ENCODE measurements at places on chromosomes 3 and 15.

DNA sequence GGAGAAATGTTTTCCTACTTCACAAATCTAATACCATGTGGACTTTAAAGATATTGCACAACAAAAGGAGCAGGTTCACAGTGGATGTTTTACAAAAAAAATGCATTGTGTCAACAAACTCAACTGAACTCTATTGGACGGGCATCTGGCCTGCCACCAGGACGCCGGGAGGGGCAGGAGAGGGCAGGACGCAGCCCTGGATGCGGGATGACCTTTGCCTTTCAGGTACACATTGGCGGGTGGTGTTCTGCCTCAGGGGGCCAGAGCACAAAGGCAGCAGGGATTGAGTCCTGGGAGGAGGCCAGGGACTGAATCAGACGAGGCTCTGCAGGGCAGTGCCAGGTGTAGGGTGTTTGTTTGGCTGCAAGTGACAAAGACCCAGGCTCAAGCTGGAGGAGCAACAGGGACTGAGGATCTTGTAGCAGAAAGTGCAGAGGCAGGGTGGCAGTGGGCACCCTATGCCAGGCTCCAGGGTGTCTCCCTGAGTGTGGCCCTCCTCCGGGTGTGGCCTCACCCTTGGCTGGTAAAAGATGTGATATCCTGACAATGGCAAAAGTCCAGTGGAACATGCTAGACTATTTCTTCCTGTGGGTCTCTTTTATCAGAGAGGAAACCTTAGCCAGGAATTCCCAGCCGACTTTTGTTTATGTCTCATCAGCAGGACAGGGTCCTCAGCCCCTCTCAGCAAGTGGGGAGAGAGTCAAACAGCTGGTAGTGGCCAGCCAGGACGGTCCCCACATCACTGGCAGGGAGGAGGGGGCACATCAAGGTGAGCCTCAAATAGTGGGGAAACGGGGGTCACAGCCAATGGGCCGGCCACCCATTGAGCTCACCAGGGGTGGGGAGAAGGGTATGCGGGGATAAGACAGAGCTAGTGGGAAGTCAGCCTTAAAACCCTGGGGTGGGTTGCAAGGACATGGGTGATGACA lies 29.7 kb upstream of the KLF13 start:
- peaks cover 26% of the 10 kb centered on the region for H3K27me3 ChIP-seq
- H3K4me3 ChIP-seq = no peak overlapping the region
- no peak for DNase-seq
- no peak overlapping the region for H3K27ac ChIP-seq

DNA sequence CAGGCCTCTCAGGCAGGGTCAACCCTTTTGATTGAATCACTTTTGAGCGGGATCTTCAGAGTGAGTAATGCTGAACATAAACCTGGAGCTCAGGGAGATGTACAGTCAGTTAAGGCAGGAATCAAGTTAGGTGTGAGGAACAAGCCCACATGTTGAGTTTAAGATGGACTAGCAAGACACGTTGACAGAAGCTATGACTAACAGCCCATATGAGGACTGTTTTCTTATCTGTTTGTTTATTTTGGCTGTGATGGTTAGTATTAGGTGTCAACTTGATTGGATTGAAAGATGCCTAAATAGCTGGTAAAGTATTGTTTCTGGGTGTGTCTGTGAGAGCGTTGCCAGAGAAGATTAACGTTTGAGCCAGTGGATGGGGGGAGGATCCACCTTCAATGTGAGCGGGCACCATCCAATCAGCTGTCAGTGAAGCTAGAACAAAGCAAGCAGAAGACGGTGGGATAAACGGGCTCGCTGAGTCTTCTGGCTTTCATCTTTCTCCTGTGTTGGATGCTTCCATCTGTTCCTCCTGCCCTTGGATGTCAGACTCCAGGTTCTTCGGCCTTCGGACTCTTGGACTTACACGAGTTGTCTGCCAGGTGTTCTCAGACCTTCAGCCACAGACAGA lies 232.3 kb upstream of the STAC start:
- no peak overlapping the region for H3K4me3 ChIP-seq
- H3K27me3 ChIP-seq = no peaks in the 10 kb centered on the region
- H3K36me3 ChIP-seq = no peaks in the 10 kb centered on the region
- H3K27ac ChIP-seq = no peak overlapping the region
- DNase-seq = no peak

GRCh38 chr15:49415149-49415548 lies 7.9 kb upstream of the FGF7 start:
- H3K4me1 ChIP-seq = no peaks in the 10 kb centered on the region
- no peaks in the 10 kb centered on the region for H3K36me3 ChIP-seq
- H3K4me3 ChIP-seq = no peak overlapping the region
- no peak for DNase-seq
- no peak overlapping the region for H3K27ac ChIP-seq

- no peaks in the 10 kb centered on the region for H3K4me1 ChIP-seq
- no peaks in the 10 kb centered on the region for H3K27me3 ChIP-seq
- H3K4me3 ChIP-seq = no peak overlapping the region
- no peaks in the 10 kb centered on the region for H3K36me3 ChIP-seq
- no peak overlapping the region for H3K27ac ChIP-seq
Observed at GRCh38 chr3:140532793-140533330, 145.0 kb upstream of the TRIM42 start.

- H3K36me3 ChIP-seq = no peaks in the 10 kb centered on the region
- no peak for DNase-seq
- no peaks in the 10 kb centered on the region for H3K4me1 ChIP-seq
- H3K27me3 ChIP-seq = no peaks in the 10 kb centered on the region
- no peak overlapping the region for H3K4me3 ChIP-seq
Observed at GRCh38 chr3:79246875-79247724, 520.7 kb downstream of the ROBO1 start.

DNA sequence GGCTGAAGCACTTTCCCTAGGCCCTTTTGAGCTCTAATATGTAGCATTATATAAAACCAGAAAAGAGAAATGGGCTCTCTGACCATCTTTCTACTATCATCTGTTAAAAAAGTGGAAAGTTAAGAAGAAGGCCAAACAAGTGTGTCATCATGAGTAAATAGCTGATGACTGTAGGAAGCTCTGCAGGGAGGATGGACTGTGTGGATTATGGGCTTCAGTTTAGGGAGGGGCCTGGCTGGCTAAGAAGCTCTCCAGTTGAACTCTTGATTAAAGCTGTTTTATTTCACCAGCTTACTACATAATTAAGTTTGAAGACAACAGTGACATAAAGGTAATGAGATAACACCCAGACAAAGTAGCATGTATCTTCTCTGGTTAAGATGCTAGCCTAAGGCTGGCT lies 30.6 kb downstream of the INTS14 start:
- peaks cover 28% of the 10 kb centered on the region for H3K4me1 ChIP-seq
- H3K27me3 ChIP-seq = no peaks in the 10 kb centered on the region
- peak overlapping the region; percentile 52 for H3K27ac ChIP-seq

- H3K27ac ChIP-seq = no peak overlapping the region
- no peak for DNase-seq
- no peaks in the 10 kb centered on the region for H3K36me3 ChIP-seq
- H3K4me1 ChIP-seq = no peaks in the 10 kb centered on the region
- no peaks in the 10 kb centered on the region for H3K27me3 ChIP-seq
Observed at GRCh38 chr15:23472033-23472432, 25.0 kb upstream of the GOLGA6L2 start.

GRCh38 chr3:120457827-120458226 lies 7.0 kb upstream of the FSTL1 start:
- H3K27ac ChIP-seq = no peak overlapping the region
- peaks cover 13% of the 10 kb centered on the region for H3K4me1 ChIP-seq

- no peak overlapping the region for H3K27ac ChIP-seq
- no peaks in the 10 kb centered on the region for H3K27me3 ChIP-seq
- no peak overlapping the region for H3K4me3 ChIP-seq
- peaks cover 9% of the 10 kb centered on the region for H3K36me3 ChIP-seq
- H3K4me1 ChIP-seq = peaks cover 23% of the 10 kb centered on the region
- no peak for DNase-seq
Observed at GRCh38 chr3:17140670-17141505, 256.1 kb downstream of the PLCL2 start.

GRCh38 chr3:113214917-113215595 lies 3.7 kb downstream of the BOC start:
- H3K27me3 ChIP-seq = peaks cover 77% of the 10 kb centered on the region

- peaks cover 21% of the 10 kb centered on the region for H3K4me1 ChIP-seq
- no peak overlapping the region for H3K27ac ChIP-seq
- peaks cover 30% of the 10 kb centered on the region for H3K27me3 ChIP-seq
- no peak overlapping the region for H3K4me3 ChIP-seq
- H3K36me3 ChIP-seq = no peaks in the 10 kb centered on the region
Observed at GRCh38 chr15:78617076-78617475, 3.7 kb downstream of the CHRNA3 start.

GRCh38 chr3:30986551-30986950 lies 92.1 kb upstream of the GADL1 start:
- peaks cover 12% of the 10 kb centered on the region for H3K27me3 ChIP-seq
- H3K27ac ChIP-seq = no peak overlapping the region
- no peaks in the 10 kb centered on the region for H3K36me3 ChIP-seq
- no peaks in the 10 kb centered on the region for H3K4me1 ChIP-seq
- DNase-seq = no peak
- H3K4me3 ChIP-seq = no peak overlapping the region

- H3K4me3 ChIP-seq = peak overlapping the region; percentile 17
- no peaks in the 10 kb centered on the region for H3K36me3 ChIP-seq
- no peaks in the 10 kb centered on the region for H3K27me3 ChIP-seq
Observed at GRCh38 chr15:92839696-92840095, 60.4 kb upstream of the CHD2 start.

GRCh38 chr3:104933972-104934371 lies 432.7 kb upstream of the ALCAM start:
- no peaks in the 10 kb centered on the region for H3K36me3 ChIP-seq
- no peak for DNase-seq
- H3K27me3 ChIP-seq = no peaks in the 10 kb centered on the region

DNA sequence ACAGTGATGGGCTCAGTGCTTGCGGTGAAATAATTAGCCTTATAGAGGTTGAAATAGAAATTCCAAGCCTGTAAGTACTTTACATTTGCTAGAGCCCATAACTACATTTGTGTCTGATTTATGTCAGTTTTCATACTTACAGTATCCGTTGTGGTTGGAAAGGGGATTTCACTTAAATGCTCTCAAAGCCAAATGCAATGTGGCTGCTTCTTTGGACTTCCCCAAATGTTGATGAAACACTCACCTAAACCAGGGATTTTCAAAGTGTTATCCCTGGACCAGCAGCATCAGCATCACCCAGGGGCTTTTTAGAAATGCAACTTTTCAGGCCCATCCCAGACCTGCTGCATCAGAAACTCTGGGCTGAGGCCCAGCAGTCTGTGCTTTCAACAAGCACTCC lies 378.7 kb downstream of the MCTP2 start:
- H3K36me3 ChIP-seq = peaks cover 6% of the 10 kb centered on the region
- no peak for DNase-seq
- peaks cover 27% of the 10 kb centered on the region for H3K4me1 ChIP-seq
- H3K27ac ChIP-seq = no peak overlapping the region
- no peak overlapping the region for H3K4me3 ChIP-seq

DNA sequence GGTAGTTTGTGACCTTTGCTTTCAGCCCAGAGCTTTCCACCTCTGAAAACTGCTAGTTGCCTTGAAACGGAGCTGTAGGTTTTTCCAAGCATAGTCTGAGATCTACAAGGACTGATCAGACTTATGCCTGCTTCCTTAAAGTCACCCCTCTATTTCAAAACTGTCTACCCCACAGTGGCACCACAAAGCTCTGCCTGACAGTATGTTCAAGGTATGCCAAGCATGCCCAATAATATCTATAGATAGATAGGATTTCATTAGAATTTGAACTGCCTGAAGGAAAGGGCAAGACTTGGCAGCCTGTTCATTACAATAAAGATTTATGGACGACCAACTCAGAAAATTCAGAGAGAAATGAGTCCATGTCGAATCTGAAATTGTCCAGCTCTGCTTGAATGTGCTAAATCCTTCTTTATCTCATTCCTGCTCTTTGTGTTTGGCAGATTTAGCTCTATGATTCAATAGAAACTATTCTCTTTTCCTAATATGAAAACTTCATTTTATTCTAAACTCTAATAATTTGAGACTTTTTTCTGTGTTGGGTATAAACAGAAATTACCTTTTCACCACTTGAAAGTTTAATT lies 227.6 kb upstream of the TBC1D5 start:
- H3K27me3 ChIP-seq = peaks cover 2% of the 10 kb centered on the region
- no peaks in the 10 kb centered on the region for H3K36me3 ChIP-seq
- H3K4me1 ChIP-seq = no peaks in the 10 kb centered on the region

GRCh38 chr15:78012643-78013077 lies 64.9 kb downstream of the TBC1D2B start:
- H3K4me1 ChIP-seq = peaks cover 13% of the 10 kb centered on the region
- H3K27ac ChIP-seq = no peak overlapping the region
- no peaks in the 10 kb centered on the region for H3K27me3 ChIP-seq
- no peak overlapping the region for H3K4me3 ChIP-seq
- DNase-seq = no peak
- H3K36me3 ChIP-seq = peaks cover 75% of the 10 kb centered on the region

DNA sequence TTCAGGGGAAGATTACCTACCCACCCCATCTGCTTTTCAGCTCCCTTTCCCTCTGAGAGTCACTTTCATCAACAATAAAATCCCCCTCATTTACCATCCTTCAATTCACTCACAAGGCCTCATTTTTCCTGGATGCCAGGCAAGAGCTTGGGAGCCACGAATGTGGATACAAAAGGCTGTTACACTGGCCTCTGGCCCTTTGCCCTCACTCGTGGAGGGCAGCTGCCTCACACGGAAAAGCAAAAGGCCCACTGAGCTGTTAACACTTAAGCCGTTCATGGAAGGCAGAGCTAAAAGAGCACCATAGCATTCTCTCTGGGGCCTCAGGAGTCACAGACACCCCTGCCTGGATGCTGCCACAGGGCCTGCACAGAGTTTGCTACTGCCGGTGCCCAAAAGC lies 102.4 kb upstream of the TUSC7 start:
- no peaks in the 10 kb centered on the region for H3K27me3 ChIP-seq
- DNase-seq = no peak
- no peak overlapping the region for H3K4me3 ChIP-seq
- no peaks in the 10 kb centered on the region for H3K4me1 ChIP-seq
- H3K27ac ChIP-seq = no peak overlapping the region

DNA sequence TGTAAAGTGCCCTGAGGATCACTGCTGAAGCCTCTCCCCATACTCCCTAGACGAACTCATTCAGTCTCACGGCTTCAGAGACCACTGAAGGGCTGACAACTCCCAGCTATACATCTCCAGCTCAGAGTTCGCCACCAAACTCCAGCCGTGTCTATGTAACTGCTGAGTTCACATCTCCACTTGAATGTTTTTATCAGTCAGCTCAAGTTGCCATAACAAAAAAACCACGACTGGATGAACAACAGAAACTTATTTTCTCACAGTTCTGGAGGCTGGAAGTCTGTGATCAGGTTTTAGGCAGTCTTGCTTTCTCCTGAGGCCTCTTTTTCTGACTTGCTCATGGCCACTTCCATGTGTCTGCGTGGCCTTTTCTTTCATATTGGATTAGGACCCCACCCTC lies 223.0 kb upstream of the LRRFIP2 start:
- H3K4me1 ChIP-seq = no peaks in the 10 kb centered on the region
- no peak overlapping the region for H3K4me3 ChIP-seq
- no peaks in the 10 kb centered on the region for H3K27me3 ChIP-seq
- no peak overlapping the region for H3K27ac ChIP-seq

GRCh38 chr15:94414916-94415315 lies 183.6 kb downstream of the MCTP2 start:
- no peaks in the 10 kb centered on the region for H3K27me3 ChIP-seq
- no peaks in the 10 kb centered on the region for H3K4me1 ChIP-seq
- no peak for DNase-seq
- H3K36me3 ChIP-seq = no peaks in the 10 kb centered on the region

All from activated CD8-positive, alpha-beta T cell treated with anti-CD3 and anti-CD28 coated beads, Interleukin-2, amount 10 ng/mL, durations not matched to agents 7 days and 5 days (primary cell).